ENCODE measurements at places on chromosomes 3 and 15. TPM values are rescaled to one million over a fixed set of nuclear protein-coding genes. Genes with fewer than 3 reads are reported as not detected.

MINDY2 gene
- 23.5 TPM for total RNA-seq

AADAC gene
- total RNA-seq = 0.33 TPM

MESD gene
- total RNA-seq = 26.6 TPM

SLC38A3 gene
- not detected for total RNA-seq

EIF3J gene
- 33.7 TPM for total RNA-seq

NR2E3 gene
- total RNA-seq = not detected

KLHL40 gene
- total RNA-seq = not detected

FEZF2 gene
- total RNA-seq = not detected

ETFA gene
- 133 TPM for total RNA-seq

OSTN gene
- total RNA-seq = 0.44 TPM

PP2D1 gene
- not detected for total RNA-seq

APBA2 gene
- 12.2 TPM for total RNA-seq

SAMMSON gene
- total RNA-seq = not detected

THSD4 gene
- 31.3 TPM for total RNA-seq

PLCL2 gene
- total RNA-seq = 20.5 TPM

MRPL3 gene
- 76.4 TPM for total RNA-seq

HRH1 gene
- total RNA-seq = 35.6 TPM

ASB7 gene
- total RNA-seq = 23.7 TPM

ZNF662 gene
- total RNA-seq = 2.8 TPM

Measured in smooth muscle cell of trachea (primary cell).